Mammary epithelial cell (primary cell): ENCODE measurements at places on chromosomes 12 and 14. TPM values are rescaled to one million over a fixed set of nuclear protein-coding genes. Genes with fewer than 3 reads are reported as not detected.

Gene KRT73
- not detected in 2 replicates for total RNA-seq

Gene GLS2
- total RNA-seq, result 6.5 TPM

Gene NRXN3
- total RNA-seq, result under 0.01 TPM

DNA sequence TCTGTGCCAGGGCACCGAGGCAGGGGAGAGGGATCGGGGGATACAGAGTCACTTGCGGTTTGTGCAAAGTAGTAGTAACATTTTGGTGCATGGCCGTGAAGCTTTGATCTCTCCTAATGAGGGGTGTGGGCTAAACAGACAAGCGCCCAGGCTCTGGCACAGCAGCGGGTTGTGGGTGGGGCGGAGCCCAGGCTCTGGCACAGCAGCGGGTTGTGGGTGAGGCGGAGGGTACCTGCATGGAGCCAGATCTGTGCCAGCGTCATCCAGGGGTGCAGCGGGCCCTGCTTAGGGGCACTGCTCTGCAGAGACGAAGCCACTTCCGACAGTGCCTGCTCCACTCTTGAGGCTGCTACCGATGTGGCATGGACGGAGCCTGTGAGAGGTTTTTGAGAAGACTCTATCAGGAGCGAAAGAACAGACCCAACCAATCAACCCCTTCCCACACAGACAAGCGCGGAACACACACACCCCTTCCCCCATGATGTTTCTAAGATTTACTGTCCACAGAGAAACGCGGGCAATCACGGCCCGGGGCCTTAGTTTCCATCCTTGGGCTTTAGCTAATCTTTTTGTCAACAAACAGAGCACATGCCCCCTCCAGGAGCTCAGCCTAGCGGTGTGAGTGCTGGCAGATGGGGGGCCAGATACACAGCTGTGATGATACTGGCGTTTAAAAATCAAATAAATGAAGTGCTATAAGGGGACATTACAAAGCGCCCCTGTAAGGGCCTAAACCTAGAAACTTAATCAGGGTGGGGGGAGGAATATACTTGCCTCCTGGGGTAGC, 196.6 kb downstream of the CALM1 start:
- no peak for DNase-seq

DNA sequence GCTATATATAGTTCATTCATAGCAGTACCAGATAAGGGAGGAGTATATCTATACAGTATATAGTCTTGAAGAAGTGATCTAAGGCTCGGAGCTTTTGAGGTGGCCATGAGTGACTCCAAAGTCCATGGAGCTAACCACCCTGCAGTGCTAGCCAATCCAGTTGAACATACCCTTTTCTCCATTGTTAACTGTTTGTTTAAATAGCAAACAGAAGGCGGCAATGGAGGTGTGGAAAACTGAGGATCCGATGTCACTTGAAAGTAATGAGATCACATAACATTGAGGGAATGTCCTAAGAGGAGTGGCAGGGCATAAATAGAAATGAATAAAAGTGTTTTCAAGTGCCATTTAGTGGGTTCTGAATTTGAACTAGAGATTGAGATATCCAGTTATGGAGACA, 12.4 kb upstream of the SNAPC1 start:
- DNase-seq, result no peak

DNA sequence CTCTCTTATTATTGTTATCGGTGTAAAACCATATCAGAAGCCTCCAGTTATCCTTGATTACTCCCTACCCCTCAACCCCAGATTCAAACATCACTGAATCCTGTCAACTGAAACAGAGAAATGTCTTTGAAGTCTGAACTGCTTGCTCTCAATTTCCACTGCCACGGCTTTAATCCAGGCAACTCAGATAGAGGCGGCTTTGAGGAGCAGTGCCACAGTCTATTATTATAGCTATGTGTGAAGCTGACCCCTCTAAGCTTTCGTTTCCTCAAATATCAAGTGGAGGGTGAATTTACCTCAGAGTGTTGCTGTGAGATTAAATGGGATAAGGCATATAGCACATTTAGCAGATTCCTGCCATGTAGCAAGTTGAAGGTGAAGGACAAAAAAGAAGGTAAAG, 49.0 kb upstream of the PDE3A start:
- no peak for DNase-seq

DNA sequence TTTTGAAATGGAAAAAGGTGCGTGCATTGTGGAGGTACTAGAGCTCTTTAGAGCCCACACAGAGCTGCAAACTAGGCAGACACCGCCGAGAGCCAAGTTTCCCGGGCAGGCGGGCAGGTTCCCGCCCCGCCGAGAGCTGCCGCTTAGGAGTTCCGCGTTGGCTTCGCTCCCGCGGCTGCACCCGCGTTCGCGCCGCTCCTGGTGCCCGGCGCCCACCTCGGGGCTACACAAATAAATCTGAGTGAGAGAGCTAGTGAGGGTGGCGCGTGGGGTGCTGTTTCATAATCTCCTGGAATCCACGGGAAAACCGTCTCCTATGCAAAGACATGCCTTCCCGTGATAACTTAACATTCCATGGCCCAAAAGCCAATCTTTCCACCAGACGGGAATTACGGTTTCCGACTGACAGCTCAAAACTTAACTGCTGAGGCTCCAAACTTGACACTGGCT, 645 bp downstream of the KITLG start:
- DNase-seq, result peak; percentile 36

DNA sequence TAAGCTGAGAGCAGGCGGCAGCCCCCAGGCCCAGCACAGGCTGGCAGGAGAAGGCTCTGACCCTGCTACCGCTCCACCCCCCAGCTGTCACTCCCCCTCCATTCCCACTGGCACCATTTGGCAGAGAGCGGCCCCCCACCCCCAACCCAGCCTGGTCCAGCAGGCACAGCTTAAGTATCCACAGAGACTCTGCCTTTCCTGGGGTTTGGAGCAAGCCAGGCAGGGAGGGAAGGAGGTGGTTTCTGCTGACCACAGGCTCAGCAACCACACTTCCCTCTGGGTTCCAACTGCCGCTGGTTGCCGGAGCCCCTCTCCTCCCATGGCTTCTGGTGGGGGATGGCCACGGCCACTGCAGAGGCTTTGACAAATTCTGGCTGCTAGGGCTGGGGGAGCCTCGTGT, 30.5 kb upstream of the CCND2 start:
- DNase-seq, result no peak

- no peak for DNase-seq
Measured at GRCh38 chr14:100011628-100012325, 53.4 kb upstream of the EVL start.

DNA sequence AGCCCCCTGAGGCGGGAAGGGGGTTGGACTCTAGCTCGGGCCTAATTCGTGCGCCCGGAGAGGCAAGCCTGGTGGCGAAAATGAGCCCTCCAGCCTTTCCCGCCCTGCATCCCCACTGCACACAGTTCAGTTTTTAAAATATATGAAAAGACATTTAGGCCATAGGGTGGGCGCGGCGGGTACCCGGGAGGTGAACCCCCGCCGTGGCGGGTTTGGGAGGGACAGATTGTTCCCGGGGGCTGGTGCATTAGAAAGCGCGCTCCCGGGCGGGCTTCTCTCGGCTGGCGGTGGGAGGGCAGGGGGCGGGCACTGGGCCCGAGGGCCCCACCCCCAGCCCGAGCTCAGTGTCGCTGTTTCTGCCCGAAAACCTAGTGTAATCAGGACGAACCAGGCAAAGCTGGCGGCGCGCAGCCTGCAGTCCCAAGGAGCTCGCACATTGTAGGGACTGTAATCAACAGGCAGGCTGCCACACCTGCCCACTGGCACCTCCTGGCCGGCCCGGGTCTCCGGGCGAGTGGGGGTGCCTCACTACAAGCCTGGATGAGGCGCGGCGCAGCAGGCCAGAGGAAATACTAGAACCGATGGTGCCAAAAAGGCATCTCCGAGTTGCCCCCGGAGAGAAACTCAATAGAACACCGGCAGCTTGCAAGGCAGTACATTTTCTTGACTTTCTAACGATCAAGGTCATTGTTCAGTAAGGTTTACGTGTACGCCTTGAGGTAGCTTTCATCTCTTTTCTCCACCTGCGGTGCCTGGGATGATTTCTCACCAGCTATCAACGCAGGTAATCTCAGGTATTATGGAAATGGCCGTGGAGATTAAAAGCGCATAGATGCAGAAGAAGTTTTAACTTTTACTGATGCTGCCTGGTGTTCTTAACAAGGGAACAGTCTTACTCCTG, 764 bp upstream of the SPTB start:
- DNase-seq, result peak; percentile 9

- no peak for DNase-seq
Measured at GRCh38 chr12:127239781-127240180, 1027.2 kb upstream of the TMEM132C start.
